ENCODE measurements at places on chromosomes 11 and 22.

GRCh38 chr11:47154616-47155570, 21.8 kb downstream of the ARFGAP2 start:
- DNase-seq: no peak

DNA sequence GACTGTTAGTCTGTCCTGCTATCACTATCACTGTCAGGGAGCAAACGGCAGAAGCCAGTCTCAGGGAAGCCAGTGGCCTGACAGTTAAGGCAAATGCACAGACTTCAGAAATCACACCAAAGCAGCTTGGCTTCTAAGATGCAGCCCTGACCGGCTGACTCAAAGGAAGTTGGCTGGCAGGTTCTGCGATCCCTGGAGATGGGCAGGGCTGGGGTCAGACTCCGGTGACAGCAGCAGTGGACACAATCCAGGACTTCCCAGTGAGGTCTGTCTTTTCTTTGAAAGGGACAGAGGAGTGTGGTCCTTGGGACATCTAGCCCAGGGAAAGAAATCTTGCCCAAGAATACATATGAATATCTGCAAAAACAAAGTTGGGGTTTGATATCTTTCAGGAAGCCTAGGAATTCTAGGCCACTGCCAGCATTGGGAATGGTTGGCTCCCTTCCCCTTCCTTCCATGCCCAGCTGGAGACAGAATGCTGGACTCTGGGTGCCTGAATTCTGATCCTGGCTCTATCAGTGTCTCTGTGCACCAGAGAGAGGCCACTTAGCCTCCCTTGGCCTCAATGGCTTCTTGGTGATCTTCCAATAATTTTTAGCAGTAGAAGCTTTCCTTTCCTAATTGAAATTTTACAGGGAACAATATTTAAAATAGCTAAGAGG, 108.9 kb downstream of the KIRREL3 start:
- DNase-seq: peak; percentile 27

GRCh38 chr11:87484566-87484965, 446.8 kb downstream of the TMEM135 start:
- no peak for DNase-seq

GRCh38 chr11:9681583-9682372, 17.9 kb downstream of the SWAP70 start:
- no peak for DNase-seq

- DNase-seq: no peak
These were observed 6.5 kb upstream of the BATF2 start for GRCh38 chr11:65003282-65003681.

- no peak for DNase-seq
These were observed 47.3 kb downstream of the NEU3 start for GRCh38 chr11:75035911-75036565.

DNA sequence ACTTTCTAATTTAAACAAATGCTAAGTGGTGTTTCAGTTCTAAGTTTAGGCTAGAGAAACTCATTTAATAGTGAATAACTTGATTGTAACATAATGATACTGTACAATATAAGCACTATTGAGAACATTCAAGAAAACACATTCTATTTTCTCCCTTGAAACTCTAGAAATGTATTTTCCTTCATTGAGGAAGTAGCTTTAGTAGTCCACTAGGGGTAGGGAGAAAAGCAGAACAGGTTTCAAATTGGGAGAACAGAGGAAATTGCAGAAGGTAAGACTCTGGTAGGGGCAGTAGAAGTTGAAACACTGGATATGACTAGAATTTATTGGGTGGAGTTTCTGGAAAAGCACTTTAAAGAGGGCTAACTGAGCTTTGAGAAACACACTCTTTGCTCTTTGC, 31.6 kb upstream of the MPPED2 start:
- no peak for DNase-seq

- no peak for DNase-seq
These were observed 78.7 kb downstream of the HORMAD2 start for GRCh38 chr22:30158744-30159500.

DNA sequence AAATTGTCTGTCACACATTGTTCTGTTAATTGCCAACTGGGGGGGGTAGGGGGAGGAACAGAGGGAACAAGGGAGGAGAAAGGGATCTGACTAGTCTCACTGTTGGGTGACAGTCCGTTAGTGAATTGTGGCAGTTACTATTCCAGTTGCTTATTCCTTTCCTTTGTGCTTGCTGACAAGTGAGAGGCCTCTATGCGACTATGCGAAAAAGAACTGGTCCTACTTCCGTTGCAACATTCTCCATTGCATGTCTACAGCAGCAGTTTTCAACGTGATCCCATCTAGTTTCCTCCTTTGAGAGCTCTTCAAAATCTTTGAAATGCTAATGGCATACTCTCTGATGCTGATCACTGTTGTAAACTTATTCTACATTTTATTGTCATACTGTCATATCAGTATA, 672.2 kb downstream of the LRRC4C start:
- DNase-seq: no peak

DNA sequence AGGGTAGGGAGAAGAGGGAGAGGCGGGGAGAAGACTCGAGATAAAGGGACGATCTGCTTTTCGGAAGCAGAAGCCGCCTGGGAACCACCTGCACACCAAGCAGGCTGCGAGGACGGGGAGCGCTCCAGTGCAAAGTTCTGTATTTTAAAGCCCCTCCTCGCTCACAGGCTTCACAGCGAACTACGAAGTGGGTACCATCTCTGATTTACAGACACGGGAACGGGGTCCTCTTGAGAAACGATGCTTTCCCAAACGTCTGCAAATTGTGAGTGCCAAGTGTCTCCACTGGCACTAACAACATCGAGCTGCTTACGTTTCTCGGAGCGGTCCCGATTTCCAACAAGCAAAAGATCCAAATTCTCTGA, 700 bp upstream of the STX3 start:
- DNase-seq: no peak

GRCh38 chr11:49995565-49995964, 13.2 kb upstream of the OR4C12 start:
- DNase-seq: peak; percentile 48

- DNase-seq: no peak
These were observed 48.8 kb upstream of the TTLL12 start for GRCh38 chr22:43235445-43236409.

DNA sequence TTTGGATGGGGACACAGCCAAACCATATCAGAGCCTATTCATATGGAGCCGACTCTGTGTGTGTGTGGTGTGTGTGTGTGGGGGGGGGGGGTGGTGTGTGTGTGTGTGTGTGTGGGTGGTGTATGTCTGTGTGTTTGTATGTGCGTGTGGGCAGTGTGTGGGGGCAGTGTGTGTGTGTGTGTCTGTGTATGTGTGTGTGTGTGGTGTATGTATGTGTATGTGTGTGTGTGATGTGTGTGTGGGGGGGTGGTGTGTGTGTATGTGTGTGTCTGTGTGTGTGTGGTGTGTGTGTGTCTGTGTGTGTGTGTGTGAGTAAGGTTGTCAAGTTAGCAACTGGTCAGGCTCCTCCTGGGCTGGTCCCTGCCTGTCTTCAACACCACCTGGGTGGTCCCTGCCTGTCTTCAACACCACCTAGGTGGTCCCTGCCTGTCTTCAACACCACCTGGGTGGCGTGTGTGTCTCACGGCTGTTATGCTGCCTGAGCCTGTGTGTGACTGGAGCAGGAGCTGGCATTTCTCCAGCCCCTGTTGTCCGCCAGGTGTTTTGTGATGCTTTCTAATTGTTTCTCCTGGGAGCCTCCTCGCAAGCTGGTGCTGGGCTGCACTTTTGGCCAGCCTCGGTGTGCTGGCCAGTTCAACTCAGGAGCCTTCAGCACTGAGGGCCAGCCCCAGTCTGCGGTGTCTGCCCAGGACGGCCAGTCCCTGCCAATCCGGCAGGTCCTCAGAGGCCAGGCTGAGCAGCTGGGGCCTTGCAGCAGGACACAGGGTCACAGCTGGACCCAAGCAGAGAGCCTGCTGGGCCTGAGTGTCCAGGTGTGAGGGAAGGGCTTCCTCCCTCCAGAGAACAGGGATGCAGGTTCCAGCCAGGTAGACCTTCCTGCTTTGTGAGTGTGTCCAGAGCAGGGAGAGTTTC, 21.5 kb upstream of the PVALB start:
- no peak for DNase-seq

DNA sequence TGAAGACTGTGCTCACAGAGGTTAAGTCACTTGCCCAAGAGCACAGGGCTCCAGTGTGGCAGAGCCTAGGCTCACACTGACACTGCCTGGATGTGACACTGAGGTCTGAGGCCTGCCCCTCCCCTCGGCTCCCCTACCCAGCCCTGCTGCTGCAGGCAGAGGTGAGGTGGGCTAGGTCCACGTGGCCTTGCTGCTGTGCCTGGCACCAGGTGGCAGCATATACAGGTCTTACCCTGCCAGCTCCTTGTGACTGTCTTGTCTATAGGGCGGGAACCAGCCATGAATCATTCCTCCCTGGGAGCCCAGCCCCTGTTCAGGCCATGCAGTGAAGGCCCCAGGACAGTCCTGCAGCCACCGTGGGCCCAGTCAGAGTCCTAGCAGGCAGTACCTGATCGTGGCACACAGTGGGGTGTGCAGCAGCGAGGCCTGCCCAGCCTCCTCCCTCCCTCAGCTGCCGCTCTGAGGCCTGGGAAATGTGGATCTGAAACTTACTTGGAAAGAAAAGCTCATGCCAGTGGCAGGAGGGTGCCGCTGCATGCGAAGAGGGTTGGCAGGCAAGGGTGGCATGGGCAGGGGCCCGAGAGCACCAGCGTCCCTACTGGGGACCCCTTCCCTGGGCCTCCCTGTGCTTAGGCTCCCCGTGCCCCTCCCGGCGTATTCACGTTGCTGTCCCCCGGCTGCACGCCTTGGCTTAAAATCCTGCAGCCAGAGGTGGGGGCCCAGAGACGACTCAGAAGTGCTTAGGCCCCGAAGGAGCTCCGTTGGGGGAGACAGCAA, 1.2 kb upstream of the CERK start:
- no peak for DNase-seq

DNA sequence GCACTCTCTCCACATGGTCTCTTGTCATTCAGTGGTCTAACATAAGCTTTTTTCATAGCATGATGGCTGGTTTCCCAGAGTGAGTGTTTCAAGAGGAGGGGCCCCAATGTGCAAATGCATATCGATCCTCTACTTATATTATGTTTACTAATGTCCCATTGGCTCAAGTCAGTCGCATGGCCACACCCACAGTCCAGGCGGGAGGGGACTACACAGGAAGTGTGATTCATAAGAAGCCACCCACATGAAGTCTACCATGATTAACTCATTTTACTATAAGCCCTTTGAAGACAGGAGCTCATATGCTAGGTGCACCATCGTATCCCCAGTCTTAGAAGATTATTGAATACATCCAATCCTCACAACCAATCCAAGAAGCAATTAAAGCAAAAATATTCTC, 89.5 kb upstream of the ISX start:
- no peak for DNase-seq

GRCh38 chr11:129996113-129996870, 6.3 kb downstream of the PRDM10 start:
- no peak for DNase-seq

GRCh38 chr11:4672470-4672869, 25.2 kb downstream of the OR51E2 start:
- no peak for DNase-seq

GRCh38 chr11:78549624-78550409, 24.8 kb downstream of the NARS2 start:
- no peak for DNase-seq

Data from mucosa of gallbladder (tissue), 1 donor.